ENCODE measurements at places on chromosomes 6 and 20.

DNA sequence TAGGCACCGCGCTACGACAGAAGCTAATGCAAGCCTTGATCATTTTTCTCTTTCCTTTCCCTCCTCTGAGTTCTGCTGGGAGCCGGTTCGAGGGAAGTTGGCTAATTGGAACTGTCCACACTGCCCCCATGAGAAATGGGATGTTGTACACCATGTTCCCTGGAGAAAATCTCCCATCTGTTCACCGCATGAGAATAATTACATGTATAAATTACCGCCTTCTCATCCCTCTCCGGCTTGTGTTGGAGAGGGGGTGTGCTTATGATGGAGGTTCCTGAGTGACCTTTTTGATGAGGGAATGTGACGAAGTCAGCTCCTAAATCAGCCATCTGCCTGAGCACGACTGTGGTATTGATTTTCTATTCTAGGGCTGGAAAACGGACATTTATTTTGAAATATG is 320.2 kb upstream of the SULF2 start:
- no peak for DNase-seq

- DNase-seq, result peak; percentile 82
These were observed 53.9 kb upstream of the HFE start for GRCh38 chr6:26033085-26033940.

DNA sequence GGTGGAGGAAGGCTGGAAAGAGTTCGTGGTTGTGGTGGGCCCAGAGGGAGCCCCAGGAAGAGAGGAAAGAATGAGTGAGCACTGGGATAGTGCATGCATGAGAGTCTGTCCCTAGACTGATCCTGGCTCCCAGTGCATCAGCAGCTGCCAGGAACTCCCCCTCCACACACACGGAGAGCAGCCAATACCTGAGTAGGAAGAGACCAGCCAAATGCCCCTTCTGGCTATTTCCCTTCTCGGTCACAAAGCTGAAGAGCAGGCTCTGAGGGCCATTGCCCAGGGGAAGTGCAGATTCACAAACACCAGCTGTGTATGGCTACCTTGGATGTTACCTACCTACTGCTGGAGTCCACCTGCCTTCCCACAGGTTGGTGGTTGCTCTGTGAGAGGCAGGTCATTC is 45.1 kb downstream of the GABRR2 start:
- no peak for DNase-seq

GRCh38 chr6:113049190-113049589 is 702.1 kb downstream of the RFPL4B start:
- DNase-seq, result no peak

- DNase-seq, result no peak
These were observed 60.3 kb upstream of the PTPN1 start for GRCh38 chr20:50449738-50450492.

DNA sequence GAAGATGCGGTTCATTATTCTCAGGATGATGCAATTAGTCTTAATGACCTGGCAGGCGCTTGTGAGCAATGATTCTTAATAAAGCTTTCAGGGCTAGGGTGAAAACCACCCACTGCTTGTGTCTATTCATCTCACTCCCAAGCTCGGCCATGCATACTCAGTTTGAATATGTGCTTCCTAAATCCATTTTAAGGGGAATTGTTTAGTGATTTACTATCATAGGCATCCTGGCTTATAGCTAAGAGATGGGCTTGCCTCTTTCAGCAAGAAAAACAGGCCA is 141.1 kb upstream of the SLC24A3 start:
- DNase-seq, result no peak

- no peak for DNase-seq
These were observed 12.6 kb downstream of the DUSP22 start for GRCh38 chr6:304833-305370.

DNA sequence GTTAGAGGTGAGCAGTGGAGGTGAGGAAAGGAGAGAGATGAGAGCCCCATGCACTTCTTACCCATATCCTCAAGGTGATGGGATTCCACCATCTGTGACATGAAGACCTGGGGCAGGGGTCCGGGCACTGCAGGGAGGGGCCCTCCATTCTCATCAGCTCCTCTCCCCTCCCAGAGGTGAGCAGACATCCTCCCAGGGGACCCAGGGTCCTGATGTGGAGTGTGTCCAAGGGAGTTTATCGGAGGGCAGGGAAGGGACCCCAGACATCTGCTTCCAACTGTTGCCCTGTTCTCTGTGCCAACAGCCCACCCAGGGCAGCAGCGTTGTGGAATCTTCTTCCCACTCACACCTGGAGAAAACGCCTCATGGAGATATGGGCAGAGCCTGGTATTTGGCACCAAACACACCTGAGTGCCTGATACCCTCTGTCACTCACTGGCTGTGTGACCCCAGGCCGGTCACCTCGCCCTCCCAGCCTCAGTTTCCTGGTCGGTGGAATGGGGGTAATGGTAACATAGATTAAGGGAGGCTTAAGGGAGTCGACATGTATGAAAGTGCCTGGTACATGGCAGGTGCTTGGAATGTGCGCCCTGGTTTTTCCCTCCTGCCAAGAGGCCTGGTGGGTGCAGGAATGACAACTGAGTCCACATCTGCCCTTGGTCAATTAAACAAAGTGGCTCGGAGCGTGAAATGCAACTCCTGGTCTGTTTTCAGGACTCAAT is 227.9 kb downstream of the PREX1 start:
- DNase-seq, result no peak

DNA sequence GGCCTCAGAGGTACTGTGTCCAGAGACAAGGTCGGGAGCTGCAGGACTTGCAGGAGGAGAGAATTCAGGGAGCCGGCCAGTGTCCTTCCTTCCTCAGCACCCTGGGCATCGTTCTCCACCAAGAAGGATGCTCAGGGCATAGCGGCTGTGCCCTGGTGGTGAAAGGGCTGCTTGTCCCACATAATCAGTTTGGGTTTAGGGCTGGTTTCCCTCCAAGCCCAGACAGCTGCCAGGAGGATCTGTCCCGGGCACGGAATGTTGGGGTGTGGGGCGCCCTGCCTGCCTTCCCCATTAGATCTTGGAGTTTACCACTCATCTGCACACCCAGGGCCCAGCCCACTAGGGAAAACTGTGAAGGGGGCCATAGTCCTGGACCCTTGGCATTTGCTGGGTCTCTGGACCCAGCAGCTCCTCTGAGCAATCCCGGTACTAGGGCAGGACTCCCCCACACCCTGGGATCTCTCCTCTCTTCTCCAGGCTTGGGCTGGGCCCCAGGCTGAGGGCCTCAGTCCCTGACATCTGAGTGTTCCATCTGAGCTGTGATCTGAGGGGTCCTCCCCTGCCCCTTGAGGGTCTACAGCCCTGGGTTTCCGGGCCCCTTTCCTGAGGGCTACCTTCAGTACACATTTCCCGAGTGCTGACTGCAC is 18.6 kb upstream of the SPDEF start:
- no peak for DNase-seq

- no peak for DNase-seq
These were observed 11.7 kb downstream of the TSPYL1 start for GRCh38 chr6:116267836-116268588.

GRCh38 chr6:18371010-18371409 is 16.1 kb upstream of the RNF144B start:
- no peak for DNase-seq

DNA sequence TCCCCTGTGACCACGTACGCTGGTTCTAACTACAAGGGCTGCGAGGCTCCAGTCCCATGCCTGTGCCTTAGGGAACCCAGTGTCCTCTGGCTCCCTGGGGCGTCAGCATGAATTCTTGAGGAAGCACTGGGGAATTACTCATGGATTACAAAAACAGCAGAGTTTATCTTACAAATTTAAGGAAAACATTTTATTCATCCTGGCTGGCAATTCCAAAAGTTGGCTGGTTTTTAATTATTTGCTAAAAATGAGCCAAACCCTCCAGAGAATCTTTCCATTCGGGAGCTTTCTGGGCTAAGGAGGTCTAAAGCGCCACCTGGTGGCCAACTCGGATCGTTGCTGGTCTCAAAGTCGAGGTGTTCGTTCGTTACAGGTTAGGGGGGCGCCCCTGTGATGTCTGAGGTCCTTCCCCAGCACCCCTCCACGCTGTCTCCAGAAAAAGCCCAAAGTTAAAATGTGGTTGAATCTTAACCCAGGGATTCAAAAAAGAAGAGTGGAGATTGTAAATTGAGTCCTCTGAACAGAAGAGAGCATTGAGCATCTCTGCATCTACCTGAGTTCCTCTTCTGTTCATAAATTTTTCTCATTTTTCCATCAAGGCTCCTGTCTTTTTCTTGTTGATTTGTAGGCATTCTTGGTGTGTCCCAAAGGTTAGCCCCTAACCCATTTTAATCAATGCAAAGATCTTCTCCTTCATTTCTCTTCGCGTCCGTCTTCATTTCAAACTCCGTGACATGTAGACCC is 99.4 kb downstream of the BFSP1 start:
- DNase-seq, result peak; percentile 47

- peak; percentile 33 for DNase-seq
These were observed 202.2 kb upstream of the PRND start for GRCh38 chr20:4519534-4519933.

GRCh38 chr6:56799989-56800388 is 154.9 kb upstream of the BEND6 start:
- no peak for DNase-seq

DNA sequence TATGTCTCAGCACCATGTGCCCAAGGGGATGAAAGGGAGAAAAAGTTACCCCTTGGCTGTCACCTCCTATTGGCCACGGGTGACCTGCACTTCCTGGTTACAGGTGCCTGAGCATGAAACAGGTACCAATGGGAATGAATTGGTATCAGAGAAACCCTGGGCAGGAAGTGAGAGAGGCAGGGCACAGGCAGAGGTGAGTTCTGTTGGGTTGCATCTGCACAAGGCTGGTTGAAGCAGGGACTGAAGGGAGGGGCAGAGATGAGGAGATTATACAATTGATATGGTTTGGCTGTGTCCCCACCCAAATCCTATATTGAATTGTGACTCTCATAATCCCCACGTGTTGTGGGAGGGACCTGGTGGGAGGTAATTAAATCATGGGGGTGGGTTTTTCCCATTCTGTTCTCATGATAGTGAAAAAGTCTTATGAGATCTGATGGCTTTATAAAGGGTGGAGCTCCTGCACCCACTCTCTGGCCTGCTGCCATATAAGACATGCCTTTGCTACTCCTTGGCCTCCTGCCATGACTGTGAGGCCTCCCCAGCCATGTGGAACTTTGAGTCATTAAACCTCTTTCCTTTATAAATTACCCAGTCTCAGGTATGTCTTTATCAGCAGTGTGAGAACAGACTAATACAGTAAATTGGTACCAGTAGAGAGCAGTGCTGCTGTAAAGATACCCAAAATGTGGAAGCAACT is 291.8 kb downstream of the LRFN2 start:
- no peak for DNase-seq

DNA sequence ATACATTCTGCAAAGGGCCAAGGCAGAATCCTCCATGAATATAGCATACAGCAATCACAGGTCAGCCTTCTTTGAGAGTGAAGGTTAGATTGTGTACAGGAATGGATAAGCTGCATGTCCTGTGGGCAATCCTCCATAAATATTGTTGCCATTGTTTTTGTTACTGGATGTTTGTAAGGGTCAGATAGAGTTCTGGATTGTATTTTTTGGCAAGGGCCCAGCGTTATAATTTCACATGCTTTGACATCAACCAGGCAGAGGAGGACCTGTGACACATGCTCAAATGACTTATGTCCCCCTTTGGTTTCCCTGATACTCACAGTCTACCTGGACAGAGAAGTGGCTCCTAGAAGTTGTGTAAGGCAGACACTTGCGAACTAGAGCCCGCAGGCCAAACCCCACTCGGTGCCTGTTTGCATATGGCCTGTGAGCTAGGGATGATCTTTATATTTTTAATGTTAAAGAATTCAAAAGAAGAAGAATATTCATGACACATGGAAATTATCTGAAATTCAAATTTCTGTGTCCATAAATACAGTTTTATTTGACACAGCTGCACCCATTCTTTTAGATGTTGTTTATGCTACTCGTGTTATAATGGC is 5.4 kb downstream of the LY86 start:
- DNase-seq, result no peak

GRCh38 chr6:149503872-149504271 is 19.1 kb upstream of the ZC3H12D start:
- DNase-seq, result no peak

GRCh38 chr6:155495011-155495768 is 39.6 kb upstream of the NOX3 start:
- DNase-seq, result no peak

DNA sequence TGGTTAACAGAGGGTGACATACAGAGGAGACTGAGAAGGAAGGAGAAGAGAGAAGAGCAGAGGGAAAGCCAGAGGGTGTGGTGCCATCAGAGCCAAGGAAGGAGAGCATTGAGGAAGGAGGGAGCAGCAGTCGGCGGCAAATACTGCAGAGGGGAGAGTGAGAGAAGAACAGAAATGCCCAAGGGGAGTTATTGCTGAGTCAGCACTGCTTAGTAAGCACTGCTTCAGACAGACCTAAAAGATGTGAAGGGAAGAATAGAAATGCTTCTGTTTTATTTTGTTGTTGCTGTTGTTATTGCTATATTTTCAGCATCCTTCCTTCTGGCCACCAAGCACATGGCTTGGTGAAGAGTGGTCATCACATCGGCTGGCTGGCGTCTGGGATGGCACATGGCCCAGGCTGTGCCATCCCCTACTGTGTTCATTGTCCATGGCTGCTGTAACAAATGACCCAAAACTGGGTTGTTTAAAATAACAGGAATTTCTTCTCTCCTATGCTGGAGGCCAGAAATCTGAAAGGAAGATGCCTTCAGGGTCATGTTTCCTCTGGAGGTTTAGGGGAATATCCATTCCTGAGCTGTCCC is 204.1 kb upstream of the CNR1 start:
- DNase-seq, result no peak

GRCh38 chr20:5845681-5846615 is 95.7 kb downstream of the SHLD1 start:
- no peak for DNase-seq

- DNase-seq, result no peak
These were observed 2.3 kb downstream of the KLHDC3 start for GRCh38 chr6:43016176-43016942.

DNA sequence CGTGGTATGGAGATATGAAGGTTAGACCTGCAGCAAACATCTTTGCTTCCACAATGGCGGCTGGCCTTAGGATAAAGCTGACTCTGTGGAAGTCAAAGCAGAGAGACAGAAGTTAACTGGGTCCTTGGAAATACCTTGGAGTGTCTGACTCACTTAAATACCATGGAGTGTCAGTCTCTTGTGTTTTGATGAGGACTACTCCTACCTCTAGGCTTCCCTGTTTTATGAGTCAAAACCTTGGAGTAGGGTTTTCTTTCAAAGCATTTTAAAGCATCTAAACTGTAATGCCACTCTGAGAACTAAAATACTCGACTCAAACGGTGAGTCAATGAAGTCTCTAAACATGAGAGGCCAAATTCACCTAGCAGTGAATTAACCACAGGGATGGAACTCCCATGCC is 329.1 kb downstream of the SAMD5 start:
- DNase-seq, result no peak

All from activated naive CD8-positive, alpha-beta T cell treated with anti-CD3 and anti-CD28 coated beads, Interleukin-2, amount 10 ng/mL, durations not matched to agents 7 days and 5 days (primary cell).